ENCODE measurements at places on chromosomes 5 and 9.

DNA sequence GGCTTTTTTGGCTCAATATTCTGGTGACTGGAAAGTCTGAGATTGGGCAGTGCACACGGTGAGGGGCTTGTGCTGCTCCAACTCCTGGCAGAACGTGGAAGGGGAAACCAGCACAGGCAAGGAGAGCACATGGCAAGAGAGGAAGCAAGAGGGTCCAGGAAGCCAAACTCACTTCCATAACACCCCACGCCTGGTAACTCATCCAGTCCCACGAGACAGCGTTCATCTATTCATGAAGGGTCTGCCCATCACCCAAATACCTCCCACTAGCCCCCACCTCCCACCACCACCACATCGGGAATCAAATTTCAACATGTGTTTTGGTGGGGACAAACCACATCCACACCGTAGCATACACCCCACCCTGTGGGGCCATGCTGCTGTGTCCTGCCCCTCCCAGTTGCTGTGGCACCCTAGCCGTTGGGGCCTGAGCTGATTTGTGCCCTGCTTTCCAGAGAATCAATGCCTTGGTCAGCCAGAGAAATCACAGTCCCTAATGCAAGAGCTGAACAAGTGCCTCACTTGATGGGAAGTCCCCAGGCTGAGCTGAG is 27.3 kb downstream of the PROP1 start:
- no peak for DNase-seq

DNA sequence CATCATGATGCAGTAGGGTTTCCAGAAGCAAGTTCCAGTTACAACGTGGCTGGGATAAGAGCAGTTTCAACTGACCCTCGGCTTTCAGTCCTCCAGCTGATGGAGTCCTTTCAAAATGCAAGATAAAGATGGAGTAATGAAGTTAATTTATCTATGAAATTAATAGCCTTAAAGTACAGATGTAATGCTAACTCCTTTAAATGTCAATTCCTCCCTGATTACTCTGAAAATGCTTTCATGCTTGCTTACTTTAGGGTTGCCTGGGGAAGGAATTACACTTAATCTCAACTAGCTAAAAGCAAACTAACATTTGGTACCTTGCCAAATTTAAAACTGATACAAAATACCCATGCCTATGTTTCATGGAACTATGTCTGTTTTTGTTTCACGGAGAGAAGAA is 178.4 kb downstream of the KIAA0825 start:
- no peak for DNase-seq

DNA sequence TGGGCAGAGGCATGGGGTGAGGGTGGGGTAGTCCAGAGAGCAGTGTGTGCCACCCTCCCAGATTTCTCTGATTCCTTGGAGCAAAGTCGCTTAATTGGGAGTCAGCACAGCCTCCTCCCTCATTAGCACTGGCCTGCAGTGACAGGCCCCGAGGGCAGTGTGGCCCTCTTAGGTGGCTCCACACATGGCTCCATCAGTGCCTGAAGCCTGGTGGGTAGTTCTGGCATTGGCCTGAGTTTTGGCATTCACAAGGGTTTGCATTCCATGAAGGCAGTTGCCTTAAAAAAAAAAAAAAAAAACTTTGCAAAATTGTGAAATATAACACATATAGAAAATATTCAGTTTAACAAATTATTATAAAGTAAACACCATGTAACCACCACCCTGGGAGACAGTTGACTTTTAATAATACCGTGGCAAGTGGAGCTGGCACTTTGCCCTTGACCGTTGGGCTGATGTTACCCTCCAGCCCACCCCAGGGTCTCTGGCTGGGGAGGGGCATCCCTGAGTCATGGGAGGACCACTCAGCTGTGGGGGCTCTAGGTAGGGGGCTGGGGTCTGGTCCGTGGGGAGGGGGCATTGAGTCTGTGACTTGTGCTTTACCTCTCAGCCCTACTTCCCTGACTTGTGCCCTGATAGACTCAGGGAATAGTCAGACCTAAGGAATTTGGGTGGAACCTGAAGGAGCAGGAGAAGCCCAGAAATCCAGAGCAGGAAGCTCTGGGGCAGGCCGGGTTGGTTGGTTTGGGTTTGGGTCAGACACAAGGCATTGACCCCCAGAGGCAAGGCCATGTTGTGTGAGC is 51.3 kb upstream of the PITX1 start:
- no peak for DNase-seq

DNA sequence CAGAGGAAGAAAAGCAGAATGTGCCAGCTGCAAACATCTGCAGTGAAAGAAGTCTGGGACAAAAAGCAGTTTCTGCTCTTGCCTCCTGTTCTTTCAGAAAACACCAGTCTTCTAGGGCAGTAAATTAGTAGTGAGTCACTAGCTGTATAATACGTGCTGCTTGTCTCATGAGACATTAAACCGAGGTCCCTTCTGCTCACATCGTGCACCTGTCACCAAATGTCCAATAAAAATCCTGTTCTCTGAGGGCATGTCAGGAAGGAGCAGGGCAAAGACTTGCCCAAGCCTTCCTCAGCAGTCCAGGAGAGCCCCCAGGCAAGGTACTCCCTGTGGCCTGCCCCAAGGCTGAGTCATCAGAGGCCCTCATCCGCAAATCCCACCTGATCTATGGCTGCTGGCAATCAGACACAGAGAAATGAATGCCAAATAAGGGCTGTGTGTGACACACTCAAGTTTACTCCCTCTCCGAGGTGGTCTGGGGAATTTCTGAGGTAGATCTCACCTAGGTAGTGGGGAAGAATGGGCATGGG is 255.3 kb upstream of the SMARCA2 start:
- no peak for DNase-seq

- no peak for DNase-seq
Observed at GRCh38 chr9:20125727-20126126, 336.9 kb upstream of the SLC24A2 start.

GRCh38 chr9:127221695-127222094 is 42.9 kb upstream of the GARNL3 start:
- DNase-seq = no peak

DNA sequence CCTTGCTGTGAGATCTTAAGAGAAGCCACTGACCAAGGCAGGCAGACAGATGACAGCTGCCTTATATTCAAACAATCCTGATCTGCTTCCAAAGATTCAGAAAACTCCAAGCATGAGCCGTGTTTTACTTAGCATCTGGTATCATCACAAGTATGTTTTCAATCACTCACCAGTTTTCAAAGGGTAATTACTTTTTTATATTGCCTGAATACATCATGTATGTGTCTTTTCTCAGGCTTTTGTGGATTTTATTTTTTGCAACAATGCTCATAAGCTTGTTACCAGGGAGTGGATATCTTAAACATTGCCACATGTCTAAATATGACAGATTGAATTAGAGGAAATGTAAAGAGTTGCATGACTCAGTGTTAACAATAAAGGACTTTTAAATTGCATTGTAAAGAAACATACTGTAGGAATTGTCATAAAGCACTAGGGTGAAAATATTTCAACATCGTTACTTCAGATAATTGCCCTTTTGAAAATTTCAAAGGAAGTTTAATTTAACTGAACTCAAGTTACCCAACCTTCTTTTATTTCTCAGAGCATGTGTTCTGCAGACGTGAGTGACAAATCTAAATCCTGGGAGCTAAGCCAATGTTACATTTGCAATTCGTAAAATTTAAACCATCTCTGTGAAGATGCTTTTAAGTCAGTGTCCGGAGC is 326.1 kb downstream of the PLK2 start:
- DNase-seq = no peak

- DNase-seq = no peak
Observed at GRCh38 chr5:53834500-53834899, 274.1 kb downstream of the NDUFS4 start.

DNA sequence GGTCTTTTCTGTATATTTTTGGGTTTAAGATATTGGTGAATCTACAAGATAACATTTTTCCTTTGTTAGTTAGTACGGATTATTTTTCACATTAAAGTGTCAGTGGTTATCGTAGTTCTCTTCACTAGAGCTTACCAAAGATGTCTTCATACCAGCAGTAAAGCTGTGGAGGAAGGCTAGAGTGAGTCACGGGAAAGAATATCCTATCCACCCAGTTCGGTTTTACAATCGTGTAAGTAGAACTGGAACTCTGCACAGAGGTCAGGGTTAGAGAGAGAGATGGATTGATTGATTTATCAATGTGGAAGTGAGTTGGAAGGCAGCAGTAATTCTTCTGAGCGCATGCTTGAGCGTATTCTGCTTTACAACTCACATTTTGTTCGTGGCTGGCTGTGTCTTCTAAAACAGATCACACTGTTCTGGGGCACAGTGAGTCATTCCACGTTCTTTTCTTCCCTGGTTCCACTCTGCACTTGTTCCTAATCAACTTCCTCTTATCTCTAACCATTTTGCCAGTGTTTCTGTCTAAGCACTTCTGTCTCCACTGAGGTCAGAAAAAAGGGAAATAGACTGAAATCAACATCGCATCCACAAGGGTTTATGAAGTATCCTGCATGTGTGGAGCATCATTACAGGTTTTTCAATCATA is 86.5 kb upstream of the ARRDC3 start:
- no peak for DNase-seq

DNA sequence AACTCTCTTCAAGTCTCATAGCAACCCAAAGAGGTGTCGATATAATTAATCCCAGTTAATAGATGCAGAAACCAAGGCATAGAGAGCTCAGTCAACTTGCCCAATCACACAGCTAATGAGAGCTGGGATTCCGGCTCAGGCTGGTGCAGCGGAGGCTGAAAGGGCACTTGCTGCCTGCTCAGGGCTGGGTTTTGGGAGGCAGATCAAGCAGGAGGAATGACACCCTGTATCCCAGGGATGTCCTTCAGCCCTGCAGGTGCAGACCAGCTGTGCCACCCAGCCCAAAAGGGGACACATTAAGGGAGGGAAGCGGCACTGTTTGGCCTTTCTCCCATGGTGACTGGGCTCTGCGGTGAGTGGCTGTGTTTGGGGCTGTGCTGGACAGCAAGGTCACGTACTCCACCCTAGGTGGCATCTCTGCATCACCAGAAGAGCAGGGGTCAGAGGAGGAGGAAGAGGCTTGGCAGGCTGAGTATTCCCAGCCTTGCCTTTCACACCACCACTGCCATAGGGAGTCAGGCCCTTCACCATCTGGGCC is 124.1 kb downstream of the MVB12B start:
- DNase-seq = no peak

GRCh38 chr5:57531333-57531732 is 48.7 kb upstream of the ACTBL2 start:
- no peak for DNase-seq

DNA sequence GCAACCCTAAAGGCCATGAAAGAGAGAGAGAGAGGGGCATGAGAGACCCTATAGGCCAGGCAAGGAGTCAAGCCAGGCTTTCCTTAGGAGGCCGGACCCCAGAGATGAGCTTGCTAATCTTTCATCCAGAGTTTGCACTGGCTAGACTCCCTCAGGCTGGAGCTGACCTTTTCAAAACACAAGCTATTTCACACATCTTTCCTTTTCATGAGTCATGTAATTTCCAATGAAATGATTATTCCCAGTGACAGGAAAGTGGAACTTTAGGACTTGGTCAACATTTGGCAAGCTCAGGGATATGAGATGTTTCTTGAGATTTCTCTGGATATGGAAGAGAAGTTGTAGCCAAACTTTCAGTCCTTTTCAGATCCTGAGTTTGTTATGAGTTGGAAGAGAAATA is 117.7 kb downstream of the TARS1 start:
- no peak for DNase-seq

DNA sequence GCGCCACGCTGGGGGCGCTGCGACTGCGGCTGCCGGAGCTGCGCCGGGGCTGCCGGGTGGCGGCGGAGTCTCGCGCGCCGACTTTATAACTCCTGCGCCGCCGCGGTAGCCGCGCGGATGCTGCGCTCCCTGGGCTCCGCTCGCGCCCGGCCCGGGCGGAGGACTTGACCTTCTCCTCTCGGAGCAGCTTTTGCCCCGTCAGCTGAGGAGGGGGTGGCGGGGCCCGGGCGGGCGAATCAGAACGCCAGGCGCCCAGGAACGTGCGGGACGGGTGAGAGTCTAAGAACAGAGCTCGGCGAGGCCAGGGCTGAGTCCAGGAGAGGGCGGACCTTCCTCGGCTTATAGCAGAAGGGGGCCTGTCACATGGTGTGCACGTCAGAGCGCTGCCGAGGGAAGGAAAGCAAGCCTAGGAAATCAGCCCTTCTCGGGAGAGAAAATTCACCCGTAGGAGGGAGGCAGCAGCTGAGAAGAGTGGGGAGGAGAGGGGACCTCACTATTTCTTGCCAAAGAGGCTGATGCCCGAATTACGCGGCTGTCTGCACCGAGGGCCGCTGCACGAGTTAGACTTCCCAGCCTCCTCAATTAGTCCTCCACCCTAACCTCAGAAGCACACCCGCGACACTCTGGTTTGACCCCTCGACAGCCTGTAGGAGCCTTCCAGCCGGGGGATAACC is at the start of gene FOXD1:
Gene FOXD1 (minus strand): TSS at position 315 of the 674 bp plus-strand sequence. CDS start 415 bp downstream, outside the sequence.
- DNase-seq = peak; percentile 41

GRCh38 chr5:130400091-130400490 is 495.8 kb downstream of the CHSY3 start:
- DNase-seq = no peak

- no peak for DNase-seq
Observed at GRCh38 chr9:79885093-79885857, 313.5 kb downstream of the TLE4 start.

DNA sequence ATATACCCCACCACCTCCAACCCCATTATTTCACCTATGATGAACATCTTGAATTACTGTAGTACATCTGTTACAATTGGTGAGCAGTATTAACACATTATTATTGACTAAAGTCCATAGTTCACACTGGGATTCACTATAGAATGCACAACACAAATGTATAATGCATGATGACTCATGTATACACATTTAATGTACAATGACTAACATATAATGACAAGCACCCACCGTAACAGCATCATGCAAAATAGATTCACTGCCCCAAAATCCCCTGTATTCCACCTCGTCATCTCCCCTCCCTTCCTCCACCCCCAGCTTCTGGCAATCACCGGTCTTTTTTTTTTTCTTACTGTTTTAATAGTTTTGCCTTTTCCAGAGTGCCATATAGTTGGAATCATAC is 47.1 kb upstream of the NEK6 start:
- no peak for DNase-seq

GRCh38 chr5:32600054-32600622 is 14.8 kb downstream of the SUB1 start:
- DNase-seq = peak; percentile 17

DNA sequence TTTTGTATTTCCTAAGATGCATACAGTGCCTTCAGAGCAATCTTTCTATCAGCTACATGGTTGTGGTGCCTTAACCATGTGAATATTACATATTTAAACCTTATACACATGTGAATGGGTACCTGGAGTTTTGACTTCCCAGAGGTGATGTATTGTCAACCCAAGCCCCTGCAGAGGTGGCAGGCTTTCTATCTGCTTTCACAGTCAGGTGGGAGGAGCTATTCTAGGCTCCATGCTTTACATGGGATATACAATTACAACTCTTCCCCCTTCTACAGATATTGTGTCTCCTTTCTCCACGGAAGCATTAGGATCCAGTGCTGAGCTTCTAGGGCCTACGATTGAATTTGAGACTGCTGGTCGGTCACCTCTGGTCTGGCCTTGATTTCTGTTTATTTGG is 89.8 kb upstream of the TUT7 start:
- no peak for DNase-seq

- no peak for DNase-seq
Observed at GRCh38 chr9:104143550-104143910, 49.4 kb downstream of the SMC2 start.

All from cerebellum (tissue), 4 donors.